ENCODE measurements at places on chromosomes 12 and 14. TPM values are rescaled to one million over a fixed set of nuclear protein-coding genes. Genes with fewer than 3 reads are reported as not detected.

Gene ARG2
- total RNA-seq, result 2.1 TPM

Gene DACT1
- total RNA-seq, result 83.9 TPM

Gene AJUBA
- total RNA-seq, result 28.0 TPM

Gene SPTB
- 6.8 TPM for total RNA-seq

Gene APOF
- total RNA-seq, result not detected

- DNase-seq, result no peak
These were observed 25.5 kb downstream of the GCH1 start for GRCh38 chr14:54877015-54877702.

DNA sequence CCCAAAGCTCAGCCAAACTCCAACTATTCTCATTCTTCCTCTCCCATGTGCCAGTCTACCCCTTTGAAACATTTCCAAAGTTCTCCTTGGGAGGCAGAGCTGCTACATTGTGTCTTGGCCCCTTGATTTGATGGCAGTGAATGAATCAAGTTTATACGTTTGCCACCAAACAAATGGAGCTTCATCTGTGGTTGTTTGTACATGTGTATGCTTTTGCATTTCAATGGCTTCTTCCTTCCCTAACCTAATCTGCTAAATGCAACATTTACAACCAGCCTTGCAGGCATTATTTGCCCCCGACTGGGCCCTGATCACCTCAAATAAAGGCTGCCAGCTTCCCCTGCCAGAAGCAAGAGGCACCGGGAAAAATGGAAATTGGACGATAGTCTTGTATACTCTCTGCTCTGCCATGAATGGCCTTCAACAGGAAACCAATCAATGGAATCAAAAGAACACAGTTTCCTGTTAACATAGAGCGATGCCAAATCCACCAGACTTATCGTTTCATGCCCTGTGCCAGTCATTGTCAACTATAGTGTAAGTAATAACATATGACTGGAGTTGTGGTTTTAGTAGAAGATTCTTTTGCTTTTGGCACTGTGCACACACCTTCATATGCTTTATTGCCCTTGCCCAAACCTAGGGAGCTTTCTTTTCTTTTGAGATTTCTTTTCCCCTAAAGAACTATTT, 97.8 kb downstream of the TMEM30B start:
- DNase-seq, result no peak

GRCh38 chr12:40158592-40159111, 52.8 kb upstream of the SLC2A13 start:
- DNase-seq, result no peak

- no peak for DNase-seq
These were observed 109.3 kb downstream of the NTN4 start for GRCh38 chr12:95681210-95681765.

- no peak for DNase-seq
These were observed 33.3 kb downstream of the HEATR5A start for GRCh38 chr14:31387091-31387490.

DNA sequence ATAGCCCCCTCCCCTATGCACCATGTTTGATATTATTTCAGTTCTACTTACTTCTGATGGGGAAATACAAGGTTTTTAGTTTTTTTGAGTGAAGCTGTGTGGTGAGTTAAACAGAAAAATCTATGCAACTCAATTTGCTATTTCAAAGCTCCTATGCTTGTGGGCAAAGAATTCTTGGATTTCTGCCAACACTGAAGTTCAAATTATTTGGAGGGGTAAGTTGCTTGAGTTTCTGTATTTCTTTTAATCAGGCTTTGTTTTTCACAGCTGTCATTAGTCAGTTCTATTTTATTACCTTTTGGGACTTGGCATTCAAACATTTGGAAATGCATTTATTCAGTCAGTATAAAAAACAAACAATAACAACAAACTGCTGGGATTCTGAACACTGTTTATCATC, 407.5 kb upstream of the MGAT4C start:
- DNase-seq, result no peak

DNA sequence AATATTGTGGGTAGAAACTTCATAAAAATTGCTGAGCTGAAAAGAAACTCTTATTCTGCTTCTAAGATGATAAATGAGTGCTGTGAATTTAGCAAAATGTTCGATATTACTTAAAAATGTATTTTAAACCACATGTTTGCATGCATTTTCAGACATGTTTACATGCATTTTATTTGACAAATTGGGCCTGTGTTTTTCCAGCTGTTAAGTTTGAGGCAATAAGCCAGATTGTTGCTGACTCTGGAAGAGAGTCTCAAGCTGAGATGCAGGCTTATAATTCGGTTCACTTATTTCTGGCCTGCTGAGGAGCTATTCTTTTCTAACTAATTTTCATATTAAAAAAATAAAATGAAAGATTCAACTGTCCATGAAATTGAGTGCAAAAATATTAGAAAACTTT, 110.1 kb downstream of the SYNE2 start:
- peak; percentile 18 for DNase-seq

DNA sequence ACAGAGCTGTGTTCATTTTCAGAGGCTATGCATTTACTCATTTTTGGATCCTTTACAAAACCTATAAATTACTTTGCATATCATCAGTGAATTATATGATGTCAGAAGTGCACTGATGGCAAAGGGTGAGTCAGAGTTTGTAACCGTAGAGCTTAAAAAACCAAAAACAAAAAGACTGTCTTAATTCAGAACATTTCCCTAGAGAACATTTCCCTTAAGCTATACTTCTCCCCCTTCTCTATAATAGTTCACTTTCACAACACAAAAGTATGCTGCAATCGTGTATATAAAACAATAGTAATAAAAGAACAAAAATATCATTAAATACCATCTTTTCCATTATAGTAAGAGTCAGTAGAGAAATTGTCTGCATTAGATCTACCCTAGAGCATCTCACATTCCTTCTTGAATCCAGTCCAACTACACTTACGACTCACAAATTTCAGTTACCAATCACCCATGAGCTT, 934.9 kb downstream of the LRFN5 start:
- no peak for DNase-seq

- no peak for DNase-seq
These were observed 100.5 kb upstream of the SLC38A2 start for GRCh38 chr12:46472893-46473633.

DNA sequence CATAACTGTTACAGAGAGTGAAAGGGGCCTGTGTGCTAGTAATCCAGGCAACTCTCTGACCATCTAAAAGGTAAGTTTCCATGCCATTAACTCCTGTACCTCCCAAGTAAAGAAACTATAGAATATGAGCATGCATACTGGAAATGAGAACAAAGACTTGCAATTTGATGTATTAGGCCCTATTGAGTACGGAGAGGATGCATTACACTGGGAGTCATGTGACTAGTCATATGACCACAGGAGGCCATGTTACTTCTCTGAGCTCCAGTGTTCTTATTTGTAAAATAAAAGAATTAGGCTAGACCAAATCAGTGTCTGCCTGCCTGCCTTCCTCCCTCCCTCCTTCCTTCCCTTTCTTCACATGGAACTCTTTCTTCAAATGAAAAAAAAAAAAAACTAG, 440.1 kb upstream of the CCDC196 start:
- no peak for DNase-seq

DNA sequence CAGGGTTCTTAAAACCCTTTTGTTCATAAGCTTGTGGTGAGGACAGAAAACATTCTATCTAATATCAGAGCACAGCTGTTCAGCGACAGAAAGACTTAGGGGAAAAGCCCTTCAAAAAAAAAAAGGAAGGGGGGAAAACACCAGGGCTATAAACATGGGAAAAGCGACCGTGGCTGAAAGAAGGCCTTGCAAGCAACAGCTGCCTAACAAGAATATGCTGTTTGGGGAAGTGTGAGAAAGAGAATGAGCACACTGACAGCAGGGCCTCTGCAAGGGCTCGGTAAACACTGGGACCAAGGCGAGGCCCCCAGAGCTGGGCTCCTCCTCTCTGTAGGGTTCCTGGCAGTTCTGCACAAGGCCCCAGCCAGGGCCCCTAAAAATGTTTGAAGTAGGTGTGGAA, 27.4 kb upstream of the CCND2 start:
- DNase-seq, result no peak

GRCh38 chr12:94590428-94590827, 59.9 kb downstream of the TMCC3 start:
- DNase-seq, result no peak

GRCh38 chr12:91317306-91317705, 134.7 kb upstream of the DCN start:
- no peak for DNase-seq

- DNase-seq, result no peak
These were observed 553.0 kb downstream of the SLC16A7 start for GRCh38 chr12:60148831-60149230.

- no peak for DNase-seq
These were observed 226.8 kb downstream of the C12orf42 start for GRCh38 chr12:103268831-103269514.
